ENCODE measurements at places on chromosomes 5 and 9.

GRCh38 chr9:131008909-131009618, at the start of gene LAMC3:
TSS of gene LAMC3 (plus strand) at chr9:131009174. CDS start at chr9:131009215, 41 bp downstream.
- no peak for DNase-seq

- DNase-seq, result no peak
Measured at GRCh38 chr9:135932656-135933055, 25.3 kb upstream of the CAMSAP1 start.

DNA sequence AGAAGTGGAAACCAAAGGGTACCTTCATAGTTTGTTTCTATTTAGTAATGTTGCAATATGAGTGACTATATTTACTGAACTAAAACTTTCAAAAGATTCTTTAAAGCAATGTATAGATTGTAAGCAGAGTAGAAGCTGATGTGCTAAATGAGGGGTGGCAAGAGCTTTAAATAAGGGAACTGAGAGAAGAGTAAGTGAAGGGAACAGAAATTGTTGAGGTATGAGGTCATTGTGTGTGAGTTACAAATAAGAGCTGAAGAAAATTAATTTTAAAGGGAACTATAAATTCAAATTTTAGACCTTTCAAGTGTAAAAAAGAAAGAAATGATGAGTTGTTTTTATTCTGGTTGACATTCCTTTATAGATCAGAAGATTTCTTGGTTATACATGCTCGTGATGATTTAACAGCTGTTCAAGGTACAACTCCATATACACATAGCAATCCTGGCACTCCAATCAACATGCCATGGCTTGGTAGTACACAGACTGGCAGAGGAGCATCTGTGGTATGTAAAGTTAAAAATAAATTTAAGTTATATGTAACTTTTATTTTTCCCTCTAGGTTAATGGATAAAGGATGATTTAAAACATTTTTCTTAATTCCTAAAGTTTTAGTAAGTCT, 135.1 kb upstream of the TNFAIP8 start:
- no peak for DNase-seq

DNA sequence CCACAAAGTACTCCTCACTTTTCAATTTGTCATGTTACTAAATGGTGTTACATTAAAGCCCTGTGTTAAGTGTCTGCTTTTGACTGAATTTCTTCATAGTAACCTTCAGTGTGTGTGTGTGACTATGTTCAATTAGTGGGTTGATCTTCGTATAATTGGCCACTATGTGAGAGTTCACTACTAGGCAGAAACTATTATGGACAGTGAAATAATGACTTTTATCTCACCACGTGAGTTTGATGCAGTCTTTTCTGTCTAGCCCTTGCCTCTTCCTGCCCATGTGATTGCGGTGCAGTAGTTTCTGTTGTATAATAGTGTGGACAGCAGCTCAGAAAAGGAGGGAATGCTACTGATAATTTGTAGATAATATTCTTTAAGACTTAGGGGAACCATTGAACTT, 1.8 kb upstream of the MAML1 start:
- no peak for DNase-seq

- no peak for DNase-seq
Measured at GRCh38 chr5:122727112-122727541, 47.8 kb upstream of the SNX2 start.

DNA sequence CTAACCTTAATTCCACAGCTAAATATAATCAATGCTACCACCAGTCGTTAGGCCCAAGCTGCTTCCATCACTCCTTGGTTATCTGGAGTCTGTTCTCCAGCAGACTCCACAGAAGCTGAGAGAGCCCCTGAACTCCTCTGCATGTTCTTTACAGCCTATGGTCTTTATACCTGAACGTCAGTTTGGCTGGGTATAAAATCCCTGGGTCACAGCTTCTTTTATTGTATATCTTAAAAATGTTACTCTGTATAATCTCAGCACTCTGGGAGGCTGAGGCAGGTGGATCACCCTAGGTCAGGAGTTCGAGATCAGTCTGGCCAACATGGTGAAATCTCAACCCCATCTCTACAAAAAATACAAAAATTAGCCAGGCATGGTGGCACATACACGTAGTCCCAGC, 23.7 kb upstream of the MRNIP start:
- no peak for DNase-seq

DNA sequence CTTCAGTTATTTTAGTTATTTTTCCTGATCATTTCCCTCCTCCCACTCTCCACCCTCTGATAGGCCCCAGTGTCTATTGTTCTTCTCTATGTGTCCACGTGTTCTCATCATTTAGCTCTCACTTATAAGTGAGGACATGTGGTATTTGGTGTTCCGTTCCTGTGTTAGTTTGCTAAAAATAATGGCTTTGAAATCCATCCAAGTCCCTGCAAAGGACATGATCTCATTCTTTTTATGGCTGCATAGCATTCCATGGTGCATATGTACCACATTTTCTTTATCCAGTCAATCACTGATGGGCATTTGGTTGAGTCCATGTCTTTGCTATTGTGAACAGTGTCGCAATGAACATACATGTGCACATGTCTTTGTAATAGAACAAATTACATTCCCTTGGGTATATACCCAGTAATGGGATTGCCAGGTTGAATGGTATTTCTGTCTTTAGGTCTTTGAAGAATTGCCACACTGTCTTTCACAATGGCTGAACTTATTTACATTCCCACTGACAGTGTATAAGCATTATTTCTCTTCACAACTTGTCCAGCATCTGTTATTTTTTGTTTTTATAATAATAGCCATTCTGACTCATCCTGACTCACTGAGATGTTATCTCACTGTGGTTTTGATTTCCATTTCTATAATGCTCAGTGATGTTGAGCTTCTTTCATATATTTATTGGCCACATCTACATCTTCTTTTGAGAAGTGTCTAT, 17.2 kb upstream of the DIRAS2 start:
- DNase-seq, result no peak

- DNase-seq, result no peak
Measured at GRCh38 chr5:152094060-152094459, 169.4 kb upstream of the GLRA1 start.

DNA sequence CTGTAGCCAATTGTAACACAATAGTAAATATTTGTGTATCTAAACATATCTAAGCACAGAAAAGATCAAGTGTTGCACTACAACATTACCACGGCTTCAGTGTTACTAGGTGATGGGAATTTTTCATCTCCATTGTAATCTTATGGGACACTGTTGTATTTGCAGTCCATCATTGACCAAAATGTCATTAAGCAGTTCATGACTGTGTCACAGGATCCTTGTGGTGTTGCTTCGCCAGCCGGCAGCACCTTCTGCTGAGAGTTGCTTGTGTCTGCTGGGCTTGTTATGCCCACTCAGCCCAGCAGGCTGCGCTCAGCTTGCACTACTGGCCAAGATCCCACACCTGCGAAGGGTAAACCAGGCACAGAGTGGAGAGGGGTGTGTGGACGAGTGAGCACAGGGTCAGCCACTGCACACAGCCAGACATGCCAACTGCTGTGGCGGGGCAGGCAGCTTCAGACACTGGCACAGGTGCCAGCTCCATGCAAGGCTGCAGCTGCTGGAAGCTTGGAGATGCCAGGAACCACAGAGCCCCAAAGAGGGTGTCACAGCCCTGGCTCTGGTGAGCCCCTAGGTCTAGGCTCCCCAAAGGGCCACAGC, 273.7 kb downstream of the CETN3 start:
- DNase-seq, result no peak

- DNase-seq, result peak; percentile 91
Measured at GRCh38 chr9:120792898-120793765, at the start of gene FBXW2. TSS of gene FBXW2 (minus strand) at chr9:120793416. CDS start at chr9:120788258, 5,158 bp downstream.

- no peak for DNase-seq
Measured at GRCh38 chr5:82365026-82365425, 86.9 kb upstream of the RPS23 start.

DNA sequence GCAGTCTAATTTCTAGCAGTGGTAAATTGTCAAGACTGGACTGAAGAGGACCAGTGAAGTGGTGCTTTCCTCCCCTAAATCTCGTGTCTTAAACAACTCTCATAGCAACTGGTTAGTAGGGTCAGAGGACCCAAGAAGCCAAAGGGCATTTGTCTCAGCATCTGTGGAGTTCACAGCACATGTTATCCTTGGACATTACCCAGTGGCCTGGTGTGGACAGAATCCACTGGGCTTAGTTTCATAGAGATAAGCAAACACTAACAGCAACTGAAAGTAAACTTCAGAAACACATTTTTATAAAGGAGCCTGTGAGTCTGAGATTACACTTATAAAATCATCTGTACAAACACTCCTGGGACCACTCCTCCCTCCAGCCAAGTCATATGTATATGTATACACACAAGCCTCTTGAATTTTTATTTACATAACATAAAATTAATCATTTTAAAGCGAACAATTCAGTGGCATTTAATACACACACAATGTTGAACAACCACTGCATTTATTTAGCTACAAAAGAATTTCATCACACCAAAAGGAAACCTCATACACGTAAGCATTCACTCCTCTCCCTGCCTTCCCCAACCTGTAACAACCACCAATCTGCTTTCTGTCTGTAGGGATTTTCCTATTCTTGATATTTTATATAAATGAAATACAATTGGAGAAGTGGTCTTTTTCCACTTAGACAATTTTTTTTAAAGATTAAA, 457.8 kb downstream of the RASEF start:
- DNase-seq, result no peak

DNA sequence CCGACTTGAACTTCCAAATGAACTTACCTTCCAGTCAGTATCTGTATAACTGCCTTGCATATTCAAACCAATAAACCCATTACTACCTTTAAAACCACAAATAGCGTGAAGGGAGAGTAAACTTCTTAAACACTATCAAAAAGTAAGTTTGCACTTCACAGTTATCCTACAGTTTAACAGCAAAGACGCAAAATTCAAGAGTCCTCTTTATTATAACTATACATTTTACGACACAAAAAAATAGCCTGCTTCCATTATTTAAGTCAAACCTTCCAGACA, 1.8 kb downstream of the PTBP3 start:
- DNase-seq, result no peak

DNA sequence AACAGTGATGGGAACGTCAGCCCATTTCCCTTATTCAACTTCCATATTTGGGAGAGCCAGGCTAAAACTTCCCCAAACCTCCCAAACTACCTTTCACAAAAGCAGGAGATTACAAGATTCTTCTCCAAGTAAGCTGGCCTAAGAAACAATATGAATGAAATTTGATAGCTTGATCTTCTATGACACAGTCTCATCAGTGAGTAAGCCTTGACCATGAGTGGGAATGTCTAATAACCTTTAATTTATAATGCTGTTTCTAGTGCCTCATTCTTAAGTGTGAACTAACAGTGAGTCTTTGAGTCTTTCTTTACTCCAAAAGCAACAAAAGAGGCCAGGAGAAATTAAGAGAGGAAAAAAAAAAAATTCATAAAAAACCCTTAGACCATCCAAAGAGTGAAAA, 1379.9 kb downstream of the EFNA5 start:
- DNase-seq, result no peak

Data from stimulated activated CD4-positive, alpha-beta T cell treated with anti-CD3 and anti-CD28 coated beads, Interleukin-4, amount 100 ng/mL, for 48 hours (primary cell).